ENCODE measurements at places on chromosomes 2 and 18.
A peak's percentile ranks its signal among the peaks of the same experiment; 100 is the strongest.

GRCh38 chr2:46072101-46072820 is 224.9 kb upstream of the EPAS1 start:
- no peak for DNase-seq

GRCh38 chr2:36675579-36676282 is 20.8 kb upstream of the VIT start:
- no peak for DNase-seq

DNA sequence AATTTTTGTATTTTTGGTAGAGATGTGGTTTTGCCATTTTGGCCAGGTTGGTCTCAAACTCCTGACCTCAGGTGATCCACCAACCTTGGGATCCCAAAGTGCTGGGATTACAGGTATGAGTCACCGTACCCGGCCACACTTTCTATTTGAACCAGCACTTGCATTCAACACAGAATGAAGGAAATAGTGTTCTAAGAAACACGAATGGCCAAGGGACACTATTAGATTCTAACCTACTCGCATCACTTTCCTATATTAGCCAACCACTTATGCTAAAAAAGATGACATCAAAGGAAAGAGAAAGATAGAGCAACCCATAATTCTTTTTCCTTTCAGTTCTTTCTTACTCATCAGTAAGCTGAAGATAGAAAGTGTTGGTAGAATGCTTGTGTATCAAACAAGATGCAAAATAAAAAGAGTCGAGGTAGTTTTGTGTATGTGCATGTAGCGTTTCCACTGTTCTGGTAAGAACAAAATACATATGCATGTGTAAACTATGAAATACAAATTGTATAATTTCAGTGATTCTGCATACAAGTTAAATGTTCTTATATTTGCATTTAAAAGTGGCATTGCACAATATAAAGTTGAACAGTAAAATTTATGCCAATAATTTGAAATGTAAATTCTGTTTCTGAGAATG is 247.6 kb downstream of the CDCA7 start:
- no peak for DNase-seq

DNA sequence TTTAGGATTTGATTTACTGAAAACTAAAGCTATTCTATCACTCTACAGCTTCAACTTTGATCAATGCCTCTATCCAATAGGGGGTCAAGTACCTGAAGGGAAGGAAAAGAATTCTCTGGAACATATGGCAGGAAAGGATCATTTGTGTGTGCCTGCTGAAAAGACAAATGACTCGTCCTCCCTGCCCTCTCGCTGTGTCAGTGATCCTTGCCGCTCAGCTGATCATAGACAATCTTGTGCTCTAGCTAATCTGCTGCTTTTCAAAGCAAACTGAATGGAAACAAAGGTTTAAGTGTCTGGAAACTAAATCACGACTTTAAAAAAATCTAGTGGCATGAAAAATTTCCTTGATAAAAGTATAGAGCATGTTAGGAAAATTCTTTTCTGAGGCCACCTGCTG is 75.6 kb upstream of the CPO start:
- no peak for DNase-seq

DNA sequence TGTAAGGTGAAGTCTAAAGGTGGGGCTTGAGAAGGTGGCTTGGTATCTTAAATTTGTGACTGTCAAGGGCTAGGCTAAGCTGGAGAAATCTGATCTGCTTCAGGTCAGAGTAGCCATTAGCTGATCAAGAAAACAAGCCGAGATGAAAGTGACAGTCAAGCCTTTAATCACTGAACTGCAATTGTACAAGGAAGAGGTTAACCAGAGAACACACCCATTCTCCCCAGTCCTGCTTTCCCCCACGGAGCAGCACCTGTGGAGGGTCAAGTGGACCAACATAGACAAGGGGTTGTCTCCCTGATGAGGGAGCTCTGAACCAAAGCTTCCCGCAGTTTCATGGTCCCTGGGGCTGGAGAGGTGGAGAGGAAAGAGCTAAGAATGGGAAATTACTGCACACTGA is 901.2 kb downstream of the DCC start:
- no peak for DNase-seq

- DNase-seq: no peak
These were observed 478.8 kb downstream of the ADCYAP1 start for GRCh38 chr18:1383465-1383864.

DNA sequence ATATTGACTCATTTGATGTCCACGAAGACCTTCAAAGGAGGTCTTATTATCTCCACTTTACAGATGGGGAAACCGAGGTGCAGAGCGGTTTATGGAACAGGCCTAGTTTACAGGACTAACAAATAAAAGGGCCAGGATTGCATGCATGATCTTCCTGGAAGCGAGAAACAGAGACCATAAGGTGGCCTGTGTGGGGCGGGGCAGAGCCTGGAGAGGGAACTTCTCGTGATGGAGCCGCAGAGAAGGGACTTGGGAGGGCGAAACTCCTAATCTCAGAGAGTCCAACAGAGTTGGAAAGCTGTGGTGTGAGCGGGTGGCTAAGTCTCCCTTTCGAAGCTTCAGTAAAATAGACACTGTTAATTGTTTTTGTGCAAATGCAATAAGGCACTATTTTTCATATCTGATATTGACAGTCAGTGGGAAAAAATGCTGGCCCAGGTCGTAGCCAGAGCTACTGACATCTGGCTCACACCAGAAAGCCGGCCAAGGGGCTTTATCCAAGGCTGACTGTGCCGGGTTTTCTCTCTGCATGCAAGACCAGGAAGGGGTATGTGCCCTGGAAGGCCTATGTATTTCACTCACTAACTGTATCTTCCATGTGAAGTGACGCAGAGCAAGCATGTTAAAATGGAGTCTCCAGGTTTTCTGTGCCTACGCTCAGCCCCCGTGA is 4.5 kb downstream of the INPP5D start:
- no peak for DNase-seq

DNA sequence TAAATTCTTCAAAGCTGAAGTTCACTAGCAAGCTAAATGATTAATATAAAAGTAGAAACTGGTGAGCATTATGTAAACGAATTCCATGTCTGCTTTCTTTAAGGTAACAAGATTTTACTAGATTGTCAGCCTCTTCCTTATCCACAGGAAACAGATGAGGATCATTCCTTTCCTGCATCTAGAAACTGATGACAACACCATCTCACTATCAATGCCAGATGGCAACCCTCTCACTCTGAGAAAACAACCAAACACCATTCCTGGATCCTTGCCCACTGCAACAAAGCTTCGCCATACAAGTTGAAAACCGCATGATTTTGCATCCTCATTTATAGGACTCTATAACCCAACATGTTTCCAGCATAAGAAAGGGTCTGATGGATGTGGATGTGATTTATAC is 122.9 kb downstream of the ZNF521 start:
- DNase-seq: no peak

GRCh38 chr18:13456736-13457271 is 238.2 kb downstream of the LDLRAD4 start:
- no peak for DNase-seq

DNA sequence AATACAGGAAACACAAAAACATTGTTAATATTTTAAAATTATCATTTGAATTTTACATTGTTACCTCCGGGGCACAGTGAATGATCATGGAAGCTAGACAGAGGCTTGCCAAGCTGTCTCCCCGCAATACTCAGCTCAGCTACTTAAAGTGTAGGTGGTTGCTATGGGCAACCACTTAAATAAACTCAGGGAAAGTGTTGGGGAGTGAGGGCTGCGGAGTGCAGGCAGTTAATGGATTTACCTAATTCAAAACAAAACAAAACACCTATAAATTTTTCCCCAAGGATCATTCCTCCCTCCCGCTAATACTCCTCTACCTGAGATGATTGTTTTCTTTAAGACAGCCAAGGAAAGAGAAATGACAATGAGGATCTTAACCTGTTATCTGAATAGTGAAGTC is 349.5 kb downstream of the TGIF1 start:
- no peak for DNase-seq

GRCh38 chr2:235514627-235515363 is 21.0 kb downstream of the AGAP1 start:
- DNase-seq: no peak

DNA sequence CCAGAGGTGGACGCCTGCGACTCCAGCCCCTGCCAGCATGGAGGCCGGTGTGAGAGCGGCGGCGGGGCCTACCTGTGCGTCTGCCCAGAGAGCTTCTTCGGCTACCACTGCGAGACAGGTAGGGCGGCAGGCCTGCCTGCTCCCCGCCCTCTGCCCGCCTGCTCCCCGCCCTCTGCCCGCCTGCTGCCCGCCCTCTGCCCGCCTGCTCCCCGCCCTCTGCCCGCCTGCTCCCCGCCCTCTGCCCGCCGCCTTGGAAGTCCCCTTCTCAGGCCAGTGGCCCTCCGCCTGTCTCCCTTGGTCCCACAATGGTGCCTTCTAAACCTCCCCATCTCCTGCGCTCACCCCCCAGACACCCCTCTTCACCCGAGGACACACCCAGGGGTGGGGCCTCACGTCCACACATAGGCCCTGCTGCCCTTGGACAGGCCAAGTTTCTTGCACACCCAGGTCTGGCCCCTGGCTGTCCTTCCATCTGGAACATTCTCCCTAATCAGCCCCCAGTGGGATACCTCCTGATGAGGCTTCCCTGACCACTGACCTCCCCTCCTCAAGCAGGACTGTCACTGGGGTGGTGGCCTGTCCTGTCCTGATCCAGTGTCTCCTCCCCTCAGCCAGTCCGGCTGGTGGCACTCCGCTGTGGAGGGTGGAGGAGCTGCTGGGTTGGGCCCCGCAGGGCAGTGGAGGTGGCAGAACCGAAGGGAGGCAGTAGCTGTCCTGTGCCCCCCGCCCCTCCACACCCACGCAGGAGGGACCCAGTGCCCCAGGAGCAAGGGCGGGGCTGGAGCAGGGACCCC is 37.9 kb downstream of the MTERF4 start:
- DNase-seq: peak; percentile 22

DNA sequence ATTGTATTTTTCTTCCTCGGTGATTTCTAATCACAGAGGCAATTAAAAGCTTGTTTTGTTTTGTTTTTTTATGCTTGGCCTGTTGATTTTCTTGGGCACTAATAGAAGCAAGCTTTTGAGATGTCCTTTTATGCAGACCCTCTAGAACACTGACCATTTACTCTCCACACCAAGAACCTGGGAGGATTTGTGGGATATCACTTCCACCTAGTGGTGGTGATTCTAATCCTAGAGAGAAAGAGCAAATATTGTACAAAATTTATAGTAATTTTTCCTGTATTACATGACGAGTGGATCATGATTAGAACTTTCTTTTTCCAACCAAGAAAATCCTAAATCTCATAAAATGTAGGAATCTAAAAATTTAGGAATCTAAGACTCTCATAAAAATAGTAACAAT is 23.4 kb downstream of the NEMP2 start:
- DNase-seq: no peak

- DNase-seq: no peak
These were observed 201.5 kb upstream of the SLC35G4 start for GRCh38 chr18:11407940-11408339.
